Gastrocnemius medialis (tissue), 4 donors: ENCODE measurements at places on chromosomes 12 and 14. TPM values are rescaled to one million over a fixed set of nuclear protein-coding genes. Genes with fewer than 3 reads are reported as not detected.

The SYT1 gene
- not detected for total RNA-seq

DNA sequence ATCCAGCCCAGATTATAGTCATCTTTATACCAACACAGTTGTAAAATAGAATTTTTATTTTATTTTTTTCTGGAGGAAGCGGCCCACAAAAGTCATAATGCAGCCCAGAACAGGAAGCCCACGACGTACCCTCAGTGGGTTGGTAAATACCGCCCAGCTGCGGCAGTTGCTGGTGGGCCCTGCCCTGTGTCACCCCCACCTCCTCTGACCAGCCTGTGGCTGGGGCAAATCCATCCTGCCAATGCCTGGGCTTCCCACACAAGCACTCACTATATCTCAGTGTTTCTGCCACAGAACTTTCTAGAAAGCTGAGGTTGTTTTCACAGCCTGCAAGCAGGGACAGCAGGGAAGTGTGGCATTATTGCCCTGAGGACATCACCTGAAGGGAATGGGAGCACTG, 171.4 kb upstream of the GSC start:
- DNase-seq: no peak

The SLC2A13 gene
- total RNA-seq: 2.7 TPM

The RHOJ gene
- 4.2 TPM for total RNA-seq

- DNase-seq: no peak
Measured at GRCh38 chr12:124317400-124317799, 22.5 kb downstream of the RFLNA start.

DNA sequence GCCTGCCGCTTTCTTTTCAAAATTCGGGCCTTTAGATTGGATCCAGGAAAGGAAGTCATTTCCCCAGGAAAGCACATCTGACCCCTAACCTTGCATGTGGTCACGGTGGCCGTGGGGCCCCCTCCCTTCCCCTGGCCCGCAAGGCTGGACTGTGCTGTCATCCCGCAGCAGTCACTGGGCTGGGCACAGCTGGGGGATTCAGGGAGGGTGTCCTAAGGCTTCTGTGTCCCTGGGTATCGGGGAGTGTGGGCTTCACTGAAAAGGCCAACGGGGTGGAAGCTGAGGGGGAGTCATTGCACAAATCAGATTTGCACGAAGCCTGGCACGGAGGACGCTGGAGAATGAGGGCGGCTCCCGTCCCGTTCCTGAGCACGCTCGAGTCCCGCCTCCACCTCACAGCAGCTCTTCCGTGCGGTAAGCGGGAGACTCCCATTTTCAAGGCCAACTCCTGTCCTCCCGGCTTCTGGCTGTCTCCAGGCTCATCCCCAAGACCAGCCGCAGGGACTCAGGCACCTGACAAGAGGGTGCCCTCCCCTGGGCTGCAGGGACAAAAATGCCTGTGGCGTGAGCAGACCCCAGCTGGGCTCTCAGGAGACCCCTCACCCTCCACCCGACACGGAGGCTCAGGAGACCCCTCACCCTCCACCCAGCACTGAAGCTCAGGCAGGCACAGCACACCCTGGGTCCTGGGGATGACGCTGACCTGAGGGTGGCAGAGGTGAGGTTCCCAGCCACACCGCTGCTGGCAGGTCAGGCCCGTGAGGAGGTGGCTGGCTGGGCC, 9.6 kb downstream of the XRCC3 start:
- no peak for DNase-seq

- DNase-seq: no peak
Measured at GRCh38 chr12:6507102-6507998, 13.4 kb downstream of the NCAPD2 start.

The DBX2 gene
- total RNA-seq: 0.39 TPM

The IFNG-AS1 gene
- total RNA-seq: not detected

GRCh38 chr12:4107436-4107878, 166.1 kb upstream of the CCND2 start:
- no peak for DNase-seq

DNA sequence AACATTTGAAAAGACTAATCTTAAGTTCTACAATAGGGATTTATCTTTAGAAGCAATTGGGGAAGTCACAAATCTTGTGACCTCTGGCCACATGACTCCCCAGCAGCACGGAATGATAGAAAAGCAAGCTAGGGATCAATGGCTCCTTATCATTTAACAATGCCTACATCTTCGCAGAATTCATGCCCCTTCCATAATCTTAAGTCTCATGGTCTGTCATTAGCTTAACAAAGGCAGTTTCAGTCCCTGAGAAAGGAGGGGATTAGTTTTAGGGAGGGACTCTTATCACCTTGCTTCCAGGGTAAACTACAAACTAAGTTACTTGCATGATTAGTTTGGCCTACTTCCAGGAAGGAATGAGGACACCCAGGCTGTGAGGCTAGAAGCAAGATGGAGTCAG, 486.0 kb downstream of the RMST start:
- DNase-seq: no peak

GRCh38 chr12:44709166-44709565, 166.9 kb downstream of the NELL2 start:
- no peak for DNase-seq

- no peak for DNase-seq
Measured at GRCh38 chr12:38587594-38587993, 271.0 kb downstream of the ALG10B start.

DNA sequence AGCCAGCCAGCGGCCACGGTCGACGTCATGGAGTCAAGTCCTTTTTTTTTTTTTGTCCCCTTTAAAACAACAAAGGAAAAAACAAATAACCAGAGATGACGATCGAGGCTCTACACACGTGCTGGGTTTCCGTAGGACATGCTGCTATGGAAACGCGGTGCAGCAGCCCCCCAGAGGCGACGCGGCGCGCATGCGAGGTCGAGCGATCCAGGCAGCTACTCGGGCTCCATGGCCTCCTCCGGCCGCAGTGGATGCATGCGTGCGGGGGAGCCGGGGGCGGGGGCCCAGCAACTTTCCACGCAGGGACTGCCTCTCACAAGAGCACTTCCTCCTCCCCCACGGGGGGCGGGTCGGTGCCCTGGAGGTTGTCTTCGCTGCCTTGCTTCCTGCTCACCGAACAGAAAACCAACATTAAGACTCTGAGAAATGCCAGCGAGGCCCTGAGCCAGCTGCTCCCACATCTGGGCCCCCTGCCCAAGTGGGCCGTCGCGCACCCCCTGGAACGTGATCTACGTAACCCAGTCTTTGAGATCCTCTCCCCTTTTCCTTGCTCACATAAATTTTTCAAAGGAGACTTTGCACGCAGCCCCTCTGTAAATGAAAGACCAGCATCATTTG, 30.7 kb downstream of the P2RX4 start:
- DNase-seq: peak; percentile 34

DNA sequence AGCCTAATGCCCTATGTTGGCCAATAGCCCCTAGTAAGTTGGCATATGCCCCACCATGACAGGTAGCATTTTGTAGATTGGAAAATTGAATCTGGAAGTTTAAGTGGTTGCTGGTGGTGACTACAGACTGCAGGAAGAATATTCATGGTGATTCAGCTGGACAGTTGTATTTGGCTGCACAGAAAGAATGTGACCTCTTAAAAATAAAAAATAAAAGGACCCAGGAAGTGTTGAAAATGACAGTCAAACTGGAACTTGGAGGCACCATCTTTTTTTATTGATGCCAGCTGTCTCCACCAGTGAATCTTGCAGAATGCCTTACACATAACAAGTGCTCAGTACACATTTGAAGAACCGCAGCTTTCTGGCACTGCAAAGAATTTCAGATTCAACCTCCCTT, 73.9 kb downstream of the PRMT8 start:
- DNase-seq: no peak

DNA sequence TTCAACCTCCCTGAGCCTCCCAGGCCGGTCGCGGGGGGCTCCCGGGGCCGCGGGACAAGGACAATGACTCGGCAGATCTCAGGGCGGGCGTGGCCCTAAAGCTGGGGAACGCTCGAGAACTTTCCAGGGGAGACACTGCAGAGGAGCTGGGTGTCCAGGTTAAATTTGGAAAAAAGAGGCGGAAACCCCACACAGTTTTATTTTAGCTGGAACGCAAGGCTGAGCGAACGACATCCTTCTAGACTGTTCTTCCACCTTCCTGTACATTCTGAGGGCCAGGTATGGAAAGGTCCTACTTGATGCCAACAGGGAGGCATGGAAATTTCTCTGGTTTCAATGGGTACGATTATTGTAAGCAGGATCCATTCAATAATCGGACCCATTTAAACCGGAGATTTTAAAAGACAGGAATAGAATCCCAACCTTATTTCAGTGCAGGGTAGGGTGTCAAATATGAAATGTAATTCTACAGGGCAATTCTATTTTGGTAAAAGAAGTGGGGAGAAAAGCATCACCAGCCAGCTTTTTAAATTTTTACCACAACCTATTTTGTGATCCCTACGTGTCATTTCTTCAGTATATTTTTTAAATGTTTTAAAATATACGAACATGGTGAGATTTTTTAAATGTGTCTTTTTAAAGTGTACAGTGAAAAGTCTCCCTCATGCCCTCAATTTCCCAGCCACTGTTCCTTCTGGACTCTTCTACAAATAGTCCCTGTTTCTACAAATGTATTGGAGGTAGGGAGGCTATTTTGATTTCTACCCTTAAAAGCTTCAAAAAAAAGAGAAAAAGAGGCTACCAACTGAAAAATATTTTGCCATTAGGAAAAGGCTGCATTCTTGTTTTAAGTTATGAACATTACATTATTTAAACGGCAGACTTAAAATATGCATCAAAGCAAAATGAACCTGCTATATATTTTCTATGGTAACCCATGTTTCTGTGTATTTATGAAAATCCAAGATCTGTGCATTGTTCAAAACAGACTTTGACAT, 1.1 kb upstream of the UBC start:
- peak; percentile 62 for DNase-seq

The ADCY6 gene
- 13.6 TPM for total RNA-seq

- DNase-seq: no peak
Measured at GRCh38 chr12:132407451-132407961, 78.1 kb upstream of the GALNT9 start.

- no peak for DNase-seq
Measured at GRCh38 chr14:92658684-92659083, 89.7 kb downstream of the LGMN start.

The CFAP54 gene
- not detected for total RNA-seq

- DNase-seq: peak; percentile 36
Measured at GRCh38 chr12:27780612-27781408, 774 bp upstream of the MANSC4 start.

The RFX4 gene
- not detected for total RNA-seq

GRCh38 chr12:59007620-59008019, 87.3 kb upstream of the LRIG3 start:
- DNase-seq: no peak

DNA sequence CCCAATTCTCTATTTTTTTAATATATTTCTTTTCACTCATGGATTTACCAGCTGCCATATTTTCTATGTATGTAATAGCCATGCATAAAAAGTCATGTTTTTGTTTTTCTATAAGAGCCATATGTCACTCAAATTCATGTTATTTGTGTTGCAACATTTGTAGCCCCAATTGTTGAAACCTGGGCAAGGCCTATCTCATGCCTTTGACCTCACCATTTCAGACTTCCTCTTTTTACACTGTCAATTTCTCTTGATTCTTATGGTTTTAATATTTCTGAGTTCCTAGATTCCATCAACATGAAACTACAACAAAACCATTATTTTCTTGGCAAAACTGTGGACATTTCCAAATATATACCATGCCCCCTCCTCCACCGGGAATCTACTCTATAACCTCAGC, 647.5 kb downstream of the C12orf50 start:
- no peak for DNase-seq

- DNase-seq: no peak
Measured at GRCh38 chr12:113189361-113189760, 3.8 kb downstream of the RITA1 start.

DNA sequence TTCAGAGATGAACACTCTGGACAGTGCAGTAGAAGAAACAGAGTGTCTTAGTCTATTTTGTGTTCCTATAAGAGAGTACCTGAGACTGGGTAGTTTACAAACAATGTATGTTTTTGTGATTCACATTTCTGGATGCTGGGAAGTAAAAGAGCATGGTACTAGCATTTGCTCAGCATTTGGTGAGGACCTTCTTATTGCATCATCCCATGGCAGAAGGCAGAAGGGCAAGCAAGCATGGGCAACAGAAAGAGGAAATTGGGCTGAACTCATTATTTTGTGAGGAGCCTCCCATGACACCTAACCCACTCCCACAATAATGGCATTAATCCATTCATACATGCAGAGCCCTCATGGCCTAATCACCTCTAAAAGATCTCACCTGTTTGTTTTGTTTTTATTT, 8.0 kb downstream of the ANKS1B start:
- DNase-seq: no peak

- DNase-seq: peak; percentile 21
Measured at GRCh38 chr12:108955225-108955835, 65.5 kb downstream of the SVOP start.

DNA sequence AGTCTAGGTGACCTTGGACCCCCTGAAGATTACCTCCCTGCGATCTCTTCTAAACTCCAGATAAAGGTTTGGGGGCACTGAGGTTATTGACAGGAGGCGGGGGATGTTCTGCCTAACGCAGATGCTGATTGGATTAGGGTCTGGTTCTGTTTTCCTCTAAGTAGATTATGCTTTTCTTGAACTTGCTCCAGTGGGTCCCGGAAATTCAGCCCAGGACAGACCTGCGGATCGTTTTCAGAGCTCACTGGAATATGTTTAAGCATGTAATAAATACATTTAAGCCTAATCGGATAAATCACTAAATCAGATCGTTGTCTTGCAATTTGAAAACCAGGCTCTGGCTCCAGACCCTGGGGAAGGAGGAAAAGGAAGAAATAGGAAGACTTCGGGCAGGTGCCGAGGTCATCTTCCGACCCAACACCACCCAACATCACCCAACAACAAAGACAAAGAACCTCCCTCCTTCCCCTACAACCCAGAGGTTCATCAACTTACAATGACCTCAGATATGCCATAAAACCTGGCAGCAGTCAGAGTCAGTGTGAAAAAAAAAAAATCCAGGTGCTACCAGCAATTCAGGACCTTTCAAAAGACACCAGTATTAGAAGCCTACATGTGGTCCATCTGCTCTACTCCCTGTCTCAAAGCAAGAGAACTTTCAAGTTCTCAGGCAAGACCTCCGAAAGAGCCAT, 148.4 kb downstream of the KSR2 start:
- no peak for DNase-seq

DNA sequence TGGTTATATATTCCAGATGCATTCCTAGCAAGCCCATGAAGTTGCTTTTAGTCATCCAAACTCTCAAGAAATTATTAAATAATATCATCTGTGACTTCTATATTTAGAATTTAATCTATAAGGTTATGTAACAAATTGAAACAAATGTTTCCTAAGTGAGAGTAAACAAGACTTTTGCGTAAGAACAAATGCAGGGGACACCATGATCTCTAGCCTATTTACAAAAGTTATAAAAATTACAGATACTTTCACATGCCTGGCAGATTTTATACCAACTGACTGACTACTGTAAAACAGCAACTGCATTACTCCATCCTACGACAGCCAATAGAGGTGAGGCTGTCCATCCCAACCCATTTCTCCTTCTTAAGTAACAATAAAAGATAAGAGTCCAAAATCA, 20.4 kb upstream of the DIO2 start:
- no peak for DNase-seq

The AQP6 gene
- total RNA-seq: not detected

GRCh38 chr12:49014547-49014946, 4.0 kb downstream of the PRKAG1 start:
- DNase-seq: peak; percentile 40
